ENCODE measurements at places on chromosomes 2 and 18. TPM values are rescaled to one million over a fixed set of nuclear protein-coding genes. Genes with fewer than 3 reads are reported as not detected.

CRYGB gene
- total RNA-seq: not detected

DOK6 gene
- total RNA-seq: 0.83 TPM

SPATA3 gene
- not detected for total RNA-seq

LBX2 gene
- total RNA-seq: 6.8 TPM

AMER3 gene
- not detected for total RNA-seq

CRYGC gene
- not detected for total RNA-seq

CCDC121 gene
- 11.6 TPM for total RNA-seq

TEKT4 gene
- not detected for total RNA-seq

KIF5C gene
- 2.2 TPM for total RNA-seq

KCNG2 gene
- 2.3 TPM for total RNA-seq

RUFY4 gene
- not detected for total RNA-seq

ZNF407 gene
- 29.1 TPM for total RNA-seq

KLF7 gene
- 63.5 TPM for total RNA-seq

- H3K36me3 ChIP-seq: no peaks in the 10 kb centered on the region
- H3K27ac ChIP-seq: no peak overlapping the region
- no peaks in the 10 kb centered on the region for H3K27me3 ChIP-seq
- peaks cover 4% of the 10 kb centered on the region for H3K4me1 ChIP-seq
Measured at GRCh38 chr2:238146884-238147544, 8.5 kb downstream of the KLHL30 start.

- H3K27ac ChIP-seq: no peak overlapping the region
- DNase-seq: no peak
- H3K4me1 ChIP-seq: no peaks in the 10 kb centered on the region
- no peak overlapping the region for H3K4me3 ChIP-seq
- H3K27me3 ChIP-seq: no peaks in the 10 kb centered on the region
Measured at GRCh38 chr2:215617060-215617824, 181.4 kb upstream of the FN1 start.

DNA sequence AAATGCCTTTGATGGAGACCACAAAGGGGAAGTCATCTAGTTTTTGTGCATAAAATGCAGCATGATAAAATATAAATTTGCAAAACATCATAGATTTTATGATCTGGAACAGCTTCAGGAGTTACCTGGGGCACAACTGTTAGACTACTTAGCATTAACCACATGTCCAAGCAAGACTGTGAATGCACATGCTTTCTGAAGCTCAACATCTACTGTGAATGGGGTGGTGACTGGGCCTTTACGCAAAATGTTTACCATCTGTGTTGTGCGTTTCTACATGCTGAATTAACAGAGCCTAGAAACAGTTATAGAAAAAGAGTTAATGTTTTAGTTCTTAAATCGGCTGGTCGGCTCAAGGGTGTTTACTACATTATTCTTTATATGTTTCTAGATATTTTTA, 45.5 kb downstream of the KCTD1 start:
- H3K27me3 ChIP-seq: no peaks in the 10 kb centered on the region
- H3K36me3 ChIP-seq: no peaks in the 10 kb centered on the region
- H3K4me3 ChIP-seq: no peak overlapping the region

DNA sequence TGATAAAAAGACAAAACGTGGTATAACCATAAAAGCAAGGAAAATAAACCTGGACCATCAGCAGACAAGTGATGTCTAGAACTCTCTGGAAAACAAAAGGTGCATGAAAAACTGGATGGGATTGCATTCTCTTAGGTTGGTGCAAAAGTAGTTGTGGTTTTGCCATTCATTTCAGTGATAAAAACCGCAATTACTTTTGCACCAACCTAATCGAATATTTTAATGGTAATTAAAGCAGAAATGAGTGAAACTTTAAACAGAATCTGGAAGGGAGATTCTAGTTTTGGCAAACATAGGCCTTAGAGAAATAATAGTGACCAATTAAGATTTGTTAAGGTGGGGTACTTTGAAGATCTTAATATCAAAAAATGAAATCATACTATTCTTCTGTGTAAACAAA, 800.8 kb upstream of the GYPC start:
- H3K4me3 ChIP-seq: no peak overlapping the region
- H3K4me1 ChIP-seq: no peaks in the 10 kb centered on the region
- DNase-seq: no peak
- no peak overlapping the region for H3K27ac ChIP-seq
- H3K27me3 ChIP-seq: no peaks in the 10 kb centered on the region
- H3K36me3 ChIP-seq: no peaks in the 10 kb centered on the region

- no peaks in the 10 kb centered on the region for H3K36me3 ChIP-seq
- no peak overlapping the region for H3K27ac ChIP-seq
- DNase-seq: no peak
Measured at GRCh38 chr18:60075477-60075876, 175.7 kb downstream of the PMAIP1 start.

- no peak for DNase-seq
- no peak overlapping the region for H3K4me3 ChIP-seq
- no peaks in the 10 kb centered on the region for H3K4me1 ChIP-seq
Measured at GRCh38 chr2:165635532-165635931, 158.5 kb downstream of the GALNT3 start.

DNA sequence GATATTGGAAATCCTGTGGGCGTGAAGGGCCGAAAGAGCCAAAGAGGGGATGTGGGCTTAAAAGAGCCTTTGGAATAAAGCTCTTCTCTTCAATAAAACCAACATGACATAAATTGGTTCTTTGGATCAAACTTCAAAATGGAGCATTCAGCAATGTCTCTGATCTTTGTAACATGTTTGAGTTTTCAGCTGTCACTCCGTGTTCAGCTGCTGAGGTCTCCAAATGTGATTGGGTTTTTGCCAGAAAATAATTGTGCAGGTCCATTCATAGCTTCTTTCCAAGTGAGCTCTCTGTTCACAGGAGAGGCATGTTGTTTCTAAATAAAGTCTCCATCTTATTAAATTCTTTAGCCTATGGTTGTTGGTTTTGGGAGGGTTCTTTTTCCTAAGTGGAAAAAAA, 127.6 kb upstream of the CCDC68 start:
- H3K27me3 ChIP-seq: no peaks in the 10 kb centered on the region
- no peaks in the 10 kb centered on the region for H3K4me1 ChIP-seq
- no peak overlapping the region for H3K27ac ChIP-seq
- no peak overlapping the region for H3K4me3 ChIP-seq
- H3K36me3 ChIP-seq: no peaks in the 10 kb centered on the region
- no peak for DNase-seq

- no peaks in the 10 kb centered on the region for H3K36me3 ChIP-seq
- H3K27me3 ChIP-seq: no peaks in the 10 kb centered on the region
- no peak for DNase-seq
- H3K27ac ChIP-seq: no peak overlapping the region
Measured at GRCh38 chr2:11407413-11407812, 58.5 kb downstream of the E2F6 start.

DNA sequence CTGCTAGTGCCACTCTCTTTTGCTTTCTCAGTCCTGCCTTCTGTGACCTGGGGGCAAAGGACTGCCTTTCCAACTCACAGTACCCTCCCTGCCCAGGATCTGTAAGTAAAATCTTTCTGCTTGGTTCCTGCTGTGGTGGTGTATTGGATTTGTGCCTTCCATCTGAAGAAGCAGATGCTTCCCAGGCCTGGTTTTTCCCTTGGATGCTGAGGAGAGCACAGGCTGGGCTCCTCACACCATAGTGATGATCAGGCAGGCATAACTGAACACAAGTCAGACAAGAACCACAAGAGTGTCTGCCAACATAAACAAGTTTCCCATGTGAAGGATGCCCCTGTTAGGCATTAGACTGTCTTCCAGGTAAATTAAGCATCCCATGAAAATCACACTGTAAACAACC, 121.3 kb upstream of the NRXN1 start:
- DNase-seq: no peak
- H3K36me3 ChIP-seq: no peaks in the 10 kb centered on the region
- no peak overlapping the region for H3K27ac ChIP-seq
- no peaks in the 10 kb centered on the region for H3K4me1 ChIP-seq
- no peaks in the 10 kb centered on the region for H3K27me3 ChIP-seq

DNA sequence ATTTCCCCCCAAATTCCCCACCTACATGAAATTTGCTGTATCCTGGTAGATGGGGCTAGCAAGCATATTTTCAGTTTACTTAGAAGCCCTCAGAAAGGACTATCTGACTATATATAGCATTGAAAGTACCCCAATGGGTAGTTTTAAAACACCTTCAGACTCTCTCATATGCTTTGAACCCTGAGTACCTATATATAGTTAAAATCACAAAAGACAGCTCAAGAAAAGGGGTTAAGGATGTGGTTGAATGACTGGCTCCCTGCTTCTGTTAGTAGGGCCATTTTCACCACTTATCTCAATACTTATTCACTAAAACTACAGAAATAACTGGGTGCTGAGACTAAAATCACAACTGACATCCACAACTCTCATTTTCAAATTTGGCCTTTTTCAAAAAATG, 18.5 kb downstream of the WDPCP start:
- no peaks in the 10 kb centered on the region for H3K4me1 ChIP-seq
- no peak overlapping the region for H3K27ac ChIP-seq
- no peaks in the 10 kb centered on the region for H3K27me3 ChIP-seq
- no peak overlapping the region for H3K4me3 ChIP-seq
- no peaks in the 10 kb centered on the region for H3K36me3 ChIP-seq

DNA sequence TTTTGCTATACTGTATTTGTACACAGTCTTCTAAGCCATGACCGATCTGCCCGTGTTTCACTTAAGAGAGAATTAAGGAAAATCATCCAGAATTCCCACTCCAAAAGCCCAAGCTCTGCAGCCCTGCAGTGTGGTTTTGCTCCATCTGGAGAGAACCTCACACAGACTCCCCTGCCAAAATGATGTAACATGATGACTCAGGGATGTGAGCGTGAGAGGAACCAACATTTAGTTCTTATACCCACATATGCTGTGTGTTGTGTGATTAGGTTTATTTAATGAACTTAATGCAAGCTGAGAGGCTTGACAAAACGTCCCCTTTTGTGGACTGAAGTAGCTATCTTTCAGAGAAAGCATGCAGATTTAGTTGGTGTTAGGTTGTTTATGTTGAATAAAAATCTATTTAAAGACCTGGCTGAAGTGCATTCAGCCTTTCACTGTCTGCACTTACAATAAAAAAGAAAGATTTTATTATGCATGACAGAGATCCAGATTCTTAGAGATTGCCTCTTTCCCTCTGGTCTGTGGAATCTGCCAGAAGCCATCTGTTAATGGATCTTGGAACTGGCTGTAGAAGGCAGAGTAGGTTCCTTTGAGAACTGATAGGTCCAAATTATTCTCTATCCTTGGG, 6.3 kb downstream of the RAB12 start:
- H3K27me3 ChIP-seq: no peaks in the 10 kb centered on the region
- no peaks in the 10 kb centered on the region for H3K4me1 ChIP-seq
- H3K36me3 ChIP-seq: no peaks in the 10 kb centered on the region
- DNase-seq: no peak
- H3K4me3 ChIP-seq: no peak overlapping the region

- no peaks in the 10 kb centered on the region for H3K27me3 ChIP-seq
- H3K36me3 ChIP-seq: no peaks in the 10 kb centered on the region
- no peak overlapping the region for H3K4me3 ChIP-seq
- H3K4me1 ChIP-seq: no peaks in the 10 kb centered on the region
- no peak overlapping the region for H3K27ac ChIP-seq
Measured at GRCh38 chr18:74669136-74669798, 71.6 kb downstream of the ZNF407 start.

GRCh38 chr18:9788140-9788539, 80.0 kb downstream of the RAB31 start:
- H3K4me3 ChIP-seq: no peak overlapping the region
- H3K36me3 ChIP-seq: no peaks in the 10 kb centered on the region
- no peak overlapping the region for H3K27ac ChIP-seq

- no peaks in the 10 kb centered on the region for H3K27me3 ChIP-seq
- no peak overlapping the region for H3K4me3 ChIP-seq
- no peaks in the 10 kb centered on the region for H3K36me3 ChIP-seq
- H3K4me1 ChIP-seq: no peaks in the 10 kb centered on the region
- no peak for DNase-seq
Measured at GRCh38 chr2:36214691-36215090, 140.9 kb upstream of the CRIM1 start.

- H3K4me3 ChIP-seq: no peak overlapping the region
- H3K36me3 ChIP-seq: no peaks in the 10 kb centered on the region
- H3K4me1 ChIP-seq: no peaks in the 10 kb centered on the region
- no peak overlapping the region for H3K27ac ChIP-seq
- H3K27me3 ChIP-seq: no peaks in the 10 kb centered on the region
Measured at GRCh38 chr2:239379641-239380170, 21.1 kb downstream of the HDAC4 start.

DNA sequence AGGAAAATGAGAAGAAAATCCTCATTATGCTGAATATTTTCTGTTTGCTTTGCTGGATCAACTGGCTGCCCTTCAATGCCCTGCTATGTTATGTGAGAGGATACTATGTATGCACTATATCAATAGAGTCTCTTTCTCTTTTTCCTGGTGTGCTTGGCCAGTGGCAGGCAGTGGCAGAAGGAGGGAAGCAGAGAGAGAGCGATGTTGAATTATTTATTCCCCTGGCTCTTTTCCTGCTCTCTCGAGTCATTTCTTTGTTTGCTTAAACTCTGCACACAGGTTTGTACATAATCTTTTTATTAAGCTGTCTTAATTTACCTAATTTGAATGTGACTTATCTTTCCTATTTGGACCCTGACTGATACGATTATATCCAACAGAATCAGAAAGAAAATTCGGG, 1727.3 kb downstream of the SUCLG1 start:
- H3K4me1 ChIP-seq: no peaks in the 10 kb centered on the region
- no peak overlapping the region for H3K4me3 ChIP-seq
- no peaks in the 10 kb centered on the region for H3K36me3 ChIP-seq
- no peaks in the 10 kb centered on the region for H3K27me3 ChIP-seq
- no peak overlapping the region for H3K27ac ChIP-seq
- no peak for DNase-seq

- H3K27ac ChIP-seq: no peak overlapping the region
- no peak overlapping the region for H3K4me3 ChIP-seq
- H3K4me1 ChIP-seq: peaks cover 7% of the 10 kb centered on the region
- no peaks in the 10 kb centered on the region for H3K27me3 ChIP-seq
- H3K36me3 ChIP-seq: no peaks in the 10 kb centered on the region
Measured at GRCh38 chr2:207884127-207884526, 114.4 kb upstream of the FZD5 start.

DNA sequence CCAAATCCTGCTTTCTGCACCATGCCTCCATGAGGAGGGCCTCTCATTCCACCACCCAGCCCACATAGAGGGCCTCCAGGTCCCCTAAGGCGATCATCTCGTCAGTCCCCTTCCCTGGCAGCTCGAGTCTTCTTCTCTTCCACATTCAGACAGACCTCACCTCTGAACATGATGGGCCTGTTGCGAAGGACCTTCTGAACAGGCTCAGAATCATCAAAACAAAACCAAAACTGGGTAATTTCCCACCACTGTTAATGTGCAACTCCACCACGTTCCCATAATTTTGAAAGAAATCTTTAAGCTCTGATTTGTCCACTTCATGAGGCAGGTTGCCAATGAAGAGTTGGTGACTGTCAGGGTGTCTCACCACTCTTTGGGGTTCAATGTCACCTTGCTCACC, 20.4 kb downstream of the ZRANB3 start:
- no peak overlapping the region for H3K27ac ChIP-seq
- no peaks in the 10 kb centered on the region for H3K36me3 ChIP-seq
- H3K4me1 ChIP-seq: no peaks in the 10 kb centered on the region
- no peak for DNase-seq
- H3K4me3 ChIP-seq: no peak overlapping the region

DNA sequence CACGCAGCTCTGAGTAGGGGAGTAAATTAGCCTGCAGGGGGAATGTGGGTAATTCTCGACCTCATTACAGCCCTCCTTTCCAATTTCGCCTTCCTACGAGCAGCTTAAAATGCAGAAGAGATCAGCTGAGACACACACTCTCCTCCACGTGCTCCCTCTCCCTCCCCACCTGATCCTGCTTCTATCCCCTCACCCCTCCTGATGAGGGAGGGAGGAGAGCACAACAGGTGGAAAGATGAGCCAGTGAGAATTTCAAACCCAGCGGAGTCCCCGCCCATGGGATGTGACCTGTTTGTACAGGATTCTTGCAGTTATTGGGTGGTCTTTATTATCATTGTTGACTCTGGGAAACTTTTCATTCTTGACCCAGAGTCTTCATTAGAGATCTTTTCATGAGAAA, 35.5 kb downstream of the DDX18 start:
- H3K27ac ChIP-seq: no peak overlapping the region
- H3K27me3 ChIP-seq: no peaks in the 10 kb centered on the region
- no peaks in the 10 kb centered on the region for H3K36me3 ChIP-seq
- no peaks in the 10 kb centered on the region for H3K4me1 ChIP-seq

Measured in Peyer's patch (tissue), 4 donors.